ENCODE measurements at places on chromosomes 5 and 9.
A peak's percentile ranks its signal among the peaks of the same experiment; 100 is the strongest.

DNA sequence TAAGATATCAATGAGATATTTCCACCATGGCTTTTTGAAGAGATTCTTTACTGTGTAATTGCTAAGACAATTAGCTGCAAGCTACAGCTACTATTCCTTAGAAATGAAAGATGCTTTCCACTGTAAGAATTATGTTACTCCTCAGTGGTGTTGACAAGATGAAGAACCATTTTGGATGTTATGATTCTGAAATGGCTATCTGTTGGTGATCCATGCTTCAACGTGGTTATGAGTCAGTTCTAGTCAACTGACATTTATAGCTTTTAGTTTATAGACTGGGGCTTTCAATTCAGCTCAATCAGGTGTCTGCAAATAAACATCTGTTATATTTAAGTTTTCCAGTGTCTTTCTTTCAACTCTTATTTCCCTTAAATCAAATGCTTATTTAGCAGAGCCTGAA, 93.7 kb downstream of the SGCD start:
- no peak for DNase-seq

DNA sequence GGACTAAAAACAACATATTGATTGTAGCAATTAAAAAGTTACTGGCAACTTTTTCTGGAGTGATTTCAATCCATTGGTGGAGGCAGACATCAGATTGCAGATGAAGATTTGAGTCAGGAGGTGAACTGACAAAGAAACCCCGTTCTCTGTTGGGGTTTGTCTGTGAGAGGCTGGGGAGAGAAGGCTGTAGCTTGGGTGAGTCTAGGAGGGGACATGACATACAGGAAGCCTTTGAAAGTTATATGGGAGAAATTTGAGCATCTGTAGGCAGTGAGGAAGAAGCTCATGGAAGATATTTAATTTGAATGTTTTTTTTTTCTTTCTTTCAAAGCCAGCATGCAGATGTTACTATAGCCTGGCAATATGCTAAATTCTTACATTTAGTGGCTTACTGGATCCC, 26.0 kb downstream of the KDM4C start:
- DNase-seq = no peak

DNA sequence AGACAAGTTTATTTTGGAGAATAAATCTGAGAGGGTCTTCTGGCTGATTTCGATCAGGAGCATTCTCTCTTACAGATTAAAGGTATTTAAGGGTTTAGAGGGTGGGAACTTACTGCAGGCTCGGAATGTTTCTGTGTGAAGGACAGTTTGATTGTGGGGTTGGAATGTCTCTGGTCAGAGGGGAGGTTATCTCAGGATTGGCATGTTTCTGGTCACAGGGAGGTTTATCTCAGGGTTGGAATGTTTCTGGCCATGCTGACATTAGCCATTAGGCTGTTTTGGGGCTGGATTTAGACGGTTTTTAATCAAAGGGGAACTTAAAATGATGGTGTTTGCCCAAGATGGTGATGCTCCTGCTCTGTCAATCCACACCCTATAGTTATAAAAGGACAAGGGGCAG, 95.2 kb downstream of the SLCO4C1 start:
- no peak for DNase-seq

DNA sequence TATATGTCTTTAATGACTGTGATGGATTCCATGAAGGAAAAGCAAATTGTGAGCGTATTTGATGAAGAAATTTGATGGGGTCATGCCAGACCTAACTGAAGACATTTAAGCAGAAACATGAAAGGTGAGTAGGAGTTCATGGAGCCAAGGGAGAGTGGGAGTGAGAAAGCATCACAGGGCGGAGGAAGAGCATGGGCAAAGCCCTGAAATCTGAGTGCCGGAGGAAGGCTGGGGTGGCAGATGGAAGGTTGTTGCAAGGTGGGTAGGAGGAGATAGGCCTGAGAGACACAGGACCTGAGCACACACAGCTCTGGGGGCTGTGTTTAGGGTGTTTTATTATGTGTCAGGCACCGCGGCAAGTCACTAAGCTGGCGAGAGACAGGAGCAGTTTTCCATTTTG, 100.3 kb upstream of the SPOCK1 start:
- no peak for DNase-seq

GRCh38 chr9:34123682-34124081, 2.8 kb downstream of the DCAF12 start:
- DNase-seq = no peak

GRCh38 chr5:16568875-16569580, 47.8 kb downstream of the RETREG1 start:
- peak; percentile 34 for DNase-seq

GRCh38 chr5:73796164-73797131, 170.5 kb downstream of the ARHGEF28 start:
- DNase-seq = peak; percentile 44

DNA sequence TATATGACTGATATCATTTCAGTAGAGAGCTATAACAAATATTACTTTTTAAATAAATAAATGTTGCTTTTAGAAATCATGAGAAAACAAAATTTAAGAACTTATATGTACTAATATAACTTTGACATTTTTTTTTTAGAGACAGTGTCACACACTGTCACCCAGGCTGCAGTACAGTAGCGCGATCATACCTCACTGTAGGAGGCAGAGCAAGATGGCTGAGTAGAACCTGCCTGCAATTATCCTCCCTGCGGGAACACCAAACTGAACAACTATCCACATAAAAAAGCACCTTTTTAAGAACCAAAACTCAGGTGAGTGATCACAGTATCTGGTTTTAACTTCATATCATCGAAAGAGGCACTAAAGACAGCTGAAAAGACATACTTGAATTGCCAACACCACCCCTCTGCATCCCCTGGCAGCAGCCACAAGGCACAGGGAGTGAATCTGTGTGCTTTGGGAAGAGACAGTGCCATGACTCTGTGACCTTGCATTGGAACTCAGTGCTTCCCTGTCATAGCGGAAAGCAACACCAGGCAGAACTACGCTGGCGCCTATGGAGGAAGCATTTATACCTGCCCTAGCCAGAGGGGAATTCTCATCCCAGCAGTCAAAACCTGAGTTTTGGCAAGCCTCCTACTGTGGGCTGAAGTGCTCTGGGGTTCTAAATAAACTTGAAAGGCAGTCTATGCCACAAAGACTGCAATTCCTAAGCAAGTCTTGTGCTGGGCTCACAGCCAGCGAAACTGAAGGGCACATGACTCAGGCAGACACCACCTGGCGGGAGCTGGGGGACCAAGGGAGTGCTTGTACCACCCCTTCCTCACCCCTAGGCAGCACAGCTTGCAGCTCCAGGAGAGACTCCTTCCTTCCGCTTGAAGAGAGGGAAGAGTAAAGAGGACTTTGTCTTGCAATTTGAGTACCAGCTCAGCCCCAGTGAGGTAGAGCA, 142.7 kb downstream of the FBXL17 start:
- no peak for DNase-seq

DNA sequence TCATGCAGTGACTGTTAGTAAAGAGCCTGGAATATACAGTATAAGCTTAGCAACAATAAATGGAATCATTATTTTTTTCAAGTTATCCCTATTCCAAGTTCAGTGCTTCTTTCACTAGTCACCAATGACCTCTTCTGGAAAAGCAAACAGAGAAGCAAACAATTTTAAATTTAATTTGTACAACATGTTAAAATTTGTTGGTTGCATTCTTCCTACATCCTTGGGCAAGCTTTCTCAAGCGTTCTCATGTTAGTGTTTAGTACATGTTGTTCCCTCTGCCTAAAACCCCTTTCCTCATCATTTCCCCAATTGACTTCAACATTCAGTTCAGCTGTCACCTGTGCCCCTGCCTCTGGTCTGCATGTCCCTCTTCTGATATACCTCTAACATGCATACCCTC, 123.4 kb downstream of the SEC61B start:
- no peak for DNase-seq

DNA sequence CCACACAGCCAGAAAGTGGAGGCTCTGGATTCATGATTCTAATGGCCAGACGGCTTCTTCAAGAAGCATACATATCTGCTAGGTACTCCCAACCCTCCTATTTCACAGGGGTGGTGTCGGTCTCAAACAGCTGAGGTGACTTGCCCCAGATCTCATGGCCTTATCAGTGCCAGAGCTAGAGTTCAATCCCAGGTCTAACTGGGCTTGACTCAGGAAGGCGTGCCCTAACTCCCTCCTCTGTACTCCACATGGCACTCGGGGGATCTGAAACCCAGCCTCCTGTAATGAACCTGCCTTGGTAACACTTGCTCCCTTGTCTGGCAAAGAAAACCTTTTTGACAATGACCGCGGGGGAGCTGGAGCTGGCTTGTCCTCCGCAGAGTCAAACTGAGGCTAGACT, 2.1 kb downstream of the QRFP start:
- no peak for DNase-seq

GRCh38 chr5:2508514-2508913, 243.0 kb downstream of the IRX2 start:
- DNase-seq = no peak

DNA sequence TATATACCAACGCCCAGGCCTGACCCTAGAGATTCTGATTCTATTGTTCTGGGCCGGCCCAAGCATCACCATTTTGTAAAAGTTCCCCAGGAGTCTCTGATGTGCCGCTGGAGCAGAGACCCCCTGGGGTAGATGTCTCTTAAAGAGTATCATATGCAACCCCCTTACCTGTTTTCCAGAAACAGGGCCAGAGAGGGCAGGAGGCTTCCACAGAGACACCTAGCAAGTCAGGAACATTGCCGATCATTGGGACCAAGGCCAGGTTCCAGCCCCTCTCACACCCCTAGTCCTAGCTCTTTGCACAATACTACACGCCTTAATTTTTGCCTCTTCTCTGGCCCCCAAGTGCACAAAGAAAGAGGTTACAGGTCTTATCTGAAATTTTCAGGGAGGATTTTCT, 63.8 kb downstream of the TMOD1 start:
- DNase-seq = no peak

DNA sequence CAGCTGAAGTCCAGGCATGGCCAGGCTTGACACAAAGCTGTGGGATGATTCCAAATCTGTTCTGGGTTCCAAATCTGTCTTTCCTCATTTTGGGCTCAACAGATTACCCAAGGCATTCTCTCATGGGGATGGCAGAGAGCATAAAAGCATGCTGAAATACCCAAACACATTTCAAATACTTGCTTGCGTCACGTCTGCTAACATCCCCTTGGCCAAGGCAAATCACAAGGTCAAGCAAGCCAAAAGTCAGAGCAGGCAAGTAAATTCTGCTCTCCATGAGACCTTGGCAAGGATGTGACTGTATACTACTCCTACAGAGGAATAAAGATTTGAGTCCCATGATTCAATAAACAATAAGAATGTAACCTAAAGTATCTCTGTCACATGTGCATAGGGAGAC, 306.7 kb downstream of the EPB41L4A start:
- no peak for DNase-seq

DNA sequence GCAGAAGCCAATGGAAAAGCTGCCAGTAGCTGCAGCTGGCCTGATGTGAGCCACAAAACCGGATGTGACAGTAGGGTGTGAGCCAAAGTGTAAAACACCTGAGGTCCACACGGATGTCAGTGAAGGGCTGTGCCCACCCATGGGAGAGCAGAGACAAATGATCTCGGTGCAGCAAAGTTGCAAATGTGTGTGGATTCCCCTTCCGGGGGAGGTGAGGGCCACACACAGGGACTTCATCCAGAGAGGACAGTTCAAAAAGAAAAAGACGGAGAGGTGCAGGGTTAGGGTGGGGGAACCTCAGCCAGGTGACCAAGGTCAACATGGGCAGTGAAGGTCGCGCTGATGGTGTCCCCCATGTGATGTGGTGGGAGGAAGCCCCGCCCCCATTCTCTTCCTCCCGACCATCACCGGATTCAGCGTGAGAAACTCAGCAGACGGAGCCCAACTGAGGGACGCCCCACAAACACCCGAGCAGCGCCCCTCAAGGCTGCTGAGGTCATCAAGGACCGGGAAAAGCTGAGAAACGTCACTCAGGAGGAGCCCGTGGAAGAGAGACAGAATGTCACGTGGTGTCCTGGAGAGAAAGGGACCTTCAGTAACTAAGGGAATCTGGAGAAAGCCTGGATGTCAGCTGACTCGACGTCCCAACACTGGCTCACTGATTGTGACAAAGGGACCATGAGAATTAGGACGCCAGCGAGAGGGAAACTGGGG, 11.4 kb upstream of the PTGDS start:
- DNase-seq = peak; percentile 43

DNA sequence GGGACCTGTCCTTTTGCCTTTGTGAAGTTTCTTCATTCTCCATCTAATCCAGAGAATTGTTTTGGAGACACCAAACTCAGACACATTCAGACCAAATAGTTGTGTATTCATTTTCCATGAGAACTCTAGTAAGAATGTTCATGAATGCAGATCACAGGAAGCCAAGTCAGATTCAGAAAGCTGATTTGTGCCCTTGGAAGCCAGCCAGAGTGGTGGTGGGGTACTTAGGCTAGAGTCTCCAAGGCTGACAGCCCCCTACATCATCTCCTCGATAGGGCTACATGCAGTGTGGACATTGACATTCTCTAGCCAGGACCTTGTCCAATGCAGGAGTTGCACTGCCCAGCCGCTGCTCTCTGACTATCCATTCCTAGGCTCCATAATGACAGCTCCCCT, 137.6 kb downstream of the UGCG start:
- no peak for DNase-seq

DNA sequence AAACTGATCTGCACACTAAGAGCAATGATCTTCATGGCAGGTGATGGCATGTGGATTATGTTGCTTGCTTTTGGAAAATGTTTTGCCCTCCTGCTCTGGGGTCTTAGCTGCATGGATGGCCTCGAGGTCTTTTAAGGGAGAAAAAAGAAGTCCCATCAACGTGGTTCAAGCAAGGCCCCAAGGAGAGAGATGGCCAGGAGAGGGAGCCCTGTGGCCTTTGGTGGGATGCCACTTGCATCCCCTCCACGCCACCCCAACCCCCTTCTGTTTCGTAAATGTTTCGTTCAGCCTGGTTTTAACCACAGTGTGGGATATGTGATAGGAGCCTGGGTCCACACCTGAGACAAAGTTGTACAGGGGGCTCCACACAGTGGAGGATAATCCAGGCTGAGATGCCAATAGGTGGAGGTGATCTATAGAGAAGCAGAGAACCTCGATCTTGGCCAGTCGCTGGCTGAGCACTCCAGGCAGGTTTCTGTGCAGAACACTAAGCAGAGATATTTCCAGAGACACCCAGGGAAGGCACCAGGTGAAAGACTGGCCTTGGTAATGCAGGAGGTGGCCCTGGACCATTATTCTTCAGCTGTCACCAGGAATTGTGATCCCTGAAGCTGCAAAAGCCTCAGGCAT, 25.8 kb upstream of the FRRS1L start:
- DNase-seq = no peak

- DNase-seq = peak; percentile 16
Measured at GRCh38 chr5:154782326-154782725, 27.1 kb downstream of the LARP1 start.

DNA sequence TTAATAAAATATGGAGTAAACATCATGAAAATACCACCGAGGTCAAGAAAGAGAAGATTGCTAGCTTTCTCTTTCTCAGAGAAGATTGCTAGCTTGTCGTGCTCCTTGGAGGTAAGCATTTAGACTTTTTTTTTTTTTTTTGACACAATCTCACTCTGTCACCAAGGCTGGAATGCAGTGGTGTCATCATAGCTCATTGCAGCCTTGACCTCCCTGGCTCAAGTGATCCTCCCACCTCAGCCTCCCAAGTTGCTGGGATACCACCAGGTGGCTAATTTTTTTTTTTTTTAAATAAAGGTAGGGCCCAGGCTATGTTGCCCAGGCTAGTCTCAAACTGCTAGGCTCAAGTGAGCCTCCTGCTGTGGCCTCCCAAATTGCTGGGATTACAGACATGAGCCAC, 26.3 kb upstream of the CPLANE1 start:
- no peak for DNase-seq

GRCh38 chr5:61177716-61178115, 15.4 kb upstream of the SMIM15 start:
- DNase-seq = no peak

- DNase-seq = no peak
Measured at GRCh38 chr5:154648706-154649105, 106.5 kb upstream of the LARP1 start.

GRCh38 chr5:153880106-153880505, 158.6 kb downstream of the FAM114A2 start:
- no peak for DNase-seq

All from heart right ventricle (tissue), 16 donors.